GM06990 (cell line): ENCODE measurements at places on chromosomes 1 and 21.

GRCh38 chr1:245383396-245384330 is 228.9 kb downstream of the KIF26B start:
- DNase-seq, result no peak

GRCh38 chr1:24047110-24047477 is 64.8 kb downstream of the MYOM3 start:
- DNase-seq, result no peak

- no peak for DNase-seq
Observed at GRCh38 chr1:41639332-41639936, 155.0 kb upstream of the EDN2 start.

DNA sequence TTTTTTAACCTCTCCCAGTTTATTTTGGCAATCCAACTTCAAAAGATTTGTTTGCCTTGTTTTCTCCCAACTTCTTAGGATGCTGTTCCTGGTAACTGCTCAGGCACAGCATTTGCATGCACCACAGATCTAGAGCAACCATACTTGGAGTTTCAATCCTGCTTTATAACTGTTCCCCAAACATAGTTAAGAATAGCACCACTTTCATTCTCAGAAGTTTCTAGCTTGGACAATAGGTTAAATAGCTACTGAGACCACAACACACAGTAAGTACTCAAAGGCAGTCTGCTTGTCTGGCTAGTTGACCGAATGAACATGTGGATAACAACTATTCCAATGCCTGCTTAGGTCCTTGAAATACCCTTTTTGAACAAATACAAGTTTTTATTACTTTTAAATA is 76.8 kb downstream of the FOXJ3 start:
- DNase-seq, result no peak

- no peak for DNase-seq
Observed at GRCh38 chr1:29703596-29704370, 467.5 kb downstream of the PTPRU start.

DNA sequence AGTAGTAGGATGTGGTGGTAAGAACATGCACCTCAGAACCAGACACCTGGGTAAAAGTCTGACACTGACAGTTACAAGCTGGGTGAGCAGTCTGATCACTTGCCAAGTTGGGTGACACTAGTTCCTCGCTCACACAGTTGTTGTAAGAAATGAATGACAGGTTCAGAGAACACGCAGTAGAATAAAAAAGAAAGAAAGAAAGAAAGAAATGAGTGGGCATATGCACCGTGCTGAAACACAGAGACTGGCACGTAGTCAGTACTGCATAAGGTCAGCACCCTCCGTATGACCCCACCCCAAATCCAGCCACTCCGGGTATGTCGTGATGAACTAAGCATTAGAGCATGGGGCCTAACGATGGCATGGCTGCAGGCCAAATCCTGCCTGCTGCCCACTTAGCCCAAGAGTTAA is 90.6 kb downstream of the GLUL start:
- DNase-seq, result no peak

DNA sequence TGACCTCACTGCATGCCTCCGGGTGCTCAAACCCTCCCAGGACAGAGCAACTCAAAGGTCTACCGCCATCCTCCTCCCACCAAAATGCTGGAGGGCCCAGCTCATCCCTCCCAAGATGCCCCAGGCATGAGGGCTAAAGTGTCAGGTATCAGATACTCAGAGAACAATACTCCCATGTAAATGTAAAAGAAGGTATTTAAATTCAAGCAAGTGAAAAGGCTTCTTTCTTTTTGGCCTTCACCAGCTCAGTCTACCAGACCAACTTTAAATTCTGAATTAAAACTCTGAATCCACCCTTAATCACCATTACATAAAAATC is 3.0 kb downstream of the PARP1 start:
- no peak for DNase-seq

DNA sequence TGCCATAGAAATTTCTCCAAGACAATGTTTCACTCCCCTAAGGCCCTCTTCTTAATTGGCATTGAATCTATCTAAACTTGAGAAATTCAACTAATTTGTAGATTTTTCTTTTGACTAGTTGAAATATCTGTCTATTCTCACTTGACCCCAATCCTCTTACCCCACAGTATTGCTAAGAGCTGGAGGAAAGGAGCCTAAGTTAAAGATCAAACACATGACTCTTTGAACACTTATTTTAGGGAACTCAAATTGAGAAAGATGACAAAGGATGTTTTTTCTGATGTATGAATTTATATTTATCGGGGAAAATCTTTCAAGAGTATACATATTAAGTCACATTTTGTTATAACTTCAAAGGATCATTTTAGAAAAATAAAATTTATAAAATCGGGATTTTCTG is 3.6 kb downstream of the MR1 start:
- DNase-seq, result no peak

- no peak for DNase-seq
Observed at GRCh38 chr21:41141031-41141457, 26.9 kb upstream of the BACE2 start.

- DNase-seq, result no peak
Observed at GRCh38 chr1:5725406-5725805, 266.8 kb downstream of the NPHP4 start.

- no peak for DNase-seq
Observed at GRCh38 chr1:182725259-182726255, 41.2 kb upstream of the RGS8 start.

- DNase-seq, result no peak
Observed at GRCh38 chr1:55531644-55532043, 316.5 kb upstream of the USP24 start.

DNA sequence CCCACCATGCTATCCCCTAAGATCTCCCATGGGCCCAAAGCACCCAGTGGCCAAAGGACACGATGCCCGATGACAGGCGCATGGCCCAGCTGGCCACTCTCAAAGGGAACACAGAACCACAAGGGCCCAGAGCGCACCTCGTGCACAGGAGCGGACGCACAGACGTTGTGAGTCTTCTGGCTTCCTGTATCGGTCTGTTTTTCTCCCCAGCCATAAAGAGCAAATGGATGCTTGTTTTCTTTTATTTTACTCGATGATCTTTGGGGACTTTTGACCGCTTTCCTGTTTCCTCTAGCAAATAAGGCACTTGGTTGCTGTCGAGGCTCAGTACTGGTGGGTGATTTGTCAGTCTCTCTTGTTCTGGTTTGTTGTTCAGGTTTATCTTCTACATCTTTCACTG is 16.2 kb downstream of the CCSAP start:
- DNase-seq, result no peak

DNA sequence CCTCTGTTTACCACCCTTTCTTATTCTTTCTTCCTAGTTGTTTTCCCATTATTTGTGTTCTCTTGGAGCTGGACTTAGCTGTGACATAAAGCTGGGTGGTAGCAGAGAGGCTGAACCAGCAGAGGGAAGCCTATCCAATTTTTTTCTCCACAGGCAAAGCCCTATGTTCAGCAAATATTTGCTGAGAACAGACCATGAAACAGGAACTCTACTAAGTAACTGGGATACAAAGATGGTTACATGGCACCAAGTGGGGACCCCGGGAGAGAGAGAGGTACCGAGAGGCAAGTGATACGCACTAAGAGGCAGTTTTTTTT is 6.6 kb downstream of the CFAP141 start:
- no peak for DNase-seq

GRCh38 chr1:39131940-39132339 is 72.6 kb upstream of the MACF1 start:
- no peak for DNase-seq

DNA sequence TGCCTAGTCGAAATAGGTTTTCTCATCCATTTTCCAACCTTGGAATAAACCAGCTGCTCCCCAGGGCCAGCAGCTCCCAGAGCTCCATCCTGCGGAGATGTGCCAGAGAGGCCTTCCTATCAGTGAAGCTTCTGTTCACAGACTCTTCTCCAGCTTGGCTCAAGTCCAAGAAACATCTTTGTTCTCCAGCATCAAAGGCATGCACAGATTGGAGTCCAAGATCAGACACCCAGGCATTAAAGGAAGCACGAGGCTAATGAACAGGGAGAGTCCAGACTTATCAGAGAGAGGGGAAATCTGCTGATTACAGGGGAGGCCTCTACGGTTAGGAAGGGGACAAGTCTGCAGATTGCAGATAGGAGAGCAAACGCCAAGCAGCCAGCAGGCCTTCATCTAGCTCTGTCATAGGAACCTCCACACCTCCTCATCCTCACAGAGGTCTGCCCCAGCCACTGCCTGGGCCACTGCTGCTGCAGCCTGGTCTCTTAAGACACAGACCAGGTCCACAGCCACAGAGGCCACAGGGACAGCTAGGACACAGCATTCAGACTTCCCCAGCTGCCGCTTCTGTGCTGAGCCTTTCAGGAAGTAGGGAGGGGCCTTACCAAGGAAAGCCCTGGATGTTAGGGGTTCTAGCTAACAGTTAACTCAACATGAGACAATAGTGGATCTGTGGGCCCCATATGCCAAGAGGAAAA is 3.4 kb downstream of the PRR9 start:
- no peak for DNase-seq

DNA sequence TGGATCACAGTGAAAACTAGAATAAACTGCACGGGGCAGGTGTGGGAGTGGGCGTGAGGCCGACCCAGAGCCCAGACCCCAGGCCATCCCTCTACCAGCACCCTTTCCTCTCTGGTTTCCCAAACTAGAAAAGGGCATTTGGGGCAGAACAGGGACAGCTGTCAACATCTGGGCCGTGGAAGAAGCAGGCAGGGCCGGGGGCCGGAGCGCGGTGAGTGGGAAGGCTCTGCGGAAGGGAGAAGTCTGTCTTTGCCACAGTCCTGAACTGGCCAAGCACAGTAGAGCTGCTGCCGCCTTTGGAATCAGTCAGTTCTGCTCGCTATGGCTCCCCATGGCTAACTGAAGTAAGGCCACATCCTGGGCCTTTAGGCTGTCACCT is 6.6 kb downstream of the CCDC24 start:
- DNase-seq, result no peak

DNA sequence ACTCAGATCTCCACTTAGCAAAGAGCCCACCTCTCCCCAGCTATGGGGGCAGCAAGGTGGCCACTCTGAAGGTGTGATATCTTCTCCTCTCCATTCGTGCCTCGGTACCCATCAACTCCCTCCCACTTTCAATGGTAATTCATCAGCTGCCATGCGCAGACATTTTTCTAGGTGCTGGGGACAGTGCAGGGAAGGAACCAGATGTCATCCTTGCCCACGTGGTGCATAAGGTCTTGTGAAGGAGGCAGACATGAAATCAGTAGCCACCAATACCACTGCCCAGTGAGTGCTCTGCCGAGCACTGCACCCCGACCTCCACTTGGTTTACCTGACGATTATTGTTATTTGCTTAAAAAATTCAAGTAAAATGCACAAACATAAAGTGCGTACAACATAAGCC is 76.3 kb upstream of the CSF3R start:
- no peak for DNase-seq
